ENCODE measurements at places on chromosomes 7 and 10.

- no peak for DNase-seq
These were observed 3.4 kb upstream of the SLC18A2 start for GRCh38 chr10:117237401-117237991.

DNA sequence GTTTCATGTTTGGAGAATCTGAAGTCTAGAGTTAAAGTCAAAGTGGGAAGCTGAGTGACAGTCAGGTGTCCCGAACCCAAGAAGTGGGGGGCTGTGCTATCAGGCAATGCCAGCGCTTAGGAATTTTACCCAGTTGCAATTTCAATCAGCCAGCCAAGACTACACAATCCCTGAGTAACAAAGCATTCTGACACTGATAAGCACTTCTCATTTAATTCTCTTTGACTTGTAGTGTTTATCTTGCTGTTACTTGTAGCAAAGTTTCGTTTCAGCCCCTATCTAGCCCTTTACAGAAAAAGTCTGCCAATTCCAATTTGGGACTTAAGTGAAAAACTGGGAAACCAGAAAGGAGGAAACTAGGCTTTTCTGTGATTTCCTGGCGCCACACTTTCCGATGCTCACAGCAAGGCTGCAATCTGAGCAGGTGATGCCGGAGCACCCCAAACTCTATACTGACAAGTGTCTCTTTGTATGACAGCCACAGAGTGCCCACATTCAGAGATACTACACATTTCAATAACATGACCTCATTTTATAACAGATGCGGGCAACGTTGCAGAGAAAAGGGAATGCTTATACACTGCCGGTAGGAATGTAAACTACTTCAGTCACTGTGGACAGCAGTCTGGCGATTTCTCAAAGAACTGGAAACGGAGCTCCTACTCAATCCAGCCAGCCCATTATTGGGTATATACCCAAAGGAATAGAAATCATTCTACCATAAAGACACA lies 61.0 kb downstream of the ITIH5 start:
- no peak for DNase-seq

DNA sequence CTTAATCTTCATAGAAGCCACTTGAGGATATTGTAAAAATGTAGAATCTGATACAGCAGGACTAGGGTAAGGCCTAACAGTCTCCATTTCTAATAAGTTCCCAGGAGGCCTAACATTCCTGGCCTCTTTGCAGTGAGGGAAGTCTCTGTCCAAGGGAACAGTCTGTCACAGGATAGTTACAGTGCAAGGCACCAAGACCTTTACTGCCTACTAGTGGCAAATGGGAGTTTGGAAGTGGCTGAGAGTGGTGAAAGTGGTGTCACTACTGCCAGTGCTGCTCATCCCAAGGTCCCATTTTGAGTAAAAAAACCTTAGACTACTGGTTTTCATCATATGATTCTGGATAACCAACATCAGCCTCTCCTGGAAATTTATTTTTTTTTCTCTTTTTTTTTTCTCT lies 619.5 kb upstream of the SEMA3D start:
- DNase-seq = no peak

DNA sequence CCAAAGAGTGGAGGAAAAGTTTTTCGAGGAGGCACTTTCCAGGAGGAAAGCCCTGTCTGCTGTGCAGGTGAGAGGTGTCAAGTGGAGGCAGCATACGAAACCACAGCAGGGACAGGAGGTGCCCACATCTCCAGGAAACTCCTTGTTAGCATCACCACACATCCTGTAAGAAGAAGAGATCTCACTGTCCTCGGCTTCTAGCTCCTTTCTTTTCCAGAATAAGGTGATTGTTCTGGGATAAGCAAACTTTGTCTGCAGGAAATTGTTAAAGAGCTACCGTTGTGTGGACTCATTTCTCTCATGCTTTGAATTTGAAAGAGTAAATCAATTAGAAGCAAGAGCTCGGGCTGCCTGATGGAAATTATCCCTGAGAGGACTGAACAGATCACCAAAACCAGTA lies 269.4 kb downstream of the CXCL12 start:
- DNase-seq = no peak

GRCh38 chr10:26706206-26706605 lies 8.7 kb downstream of the PDSS1 start:
- DNase-seq = no peak

GRCh38 chr7:82263920-82264782 lies 179.4 kb downstream of the CACNA2D1 start:
- no peak for DNase-seq

- DNase-seq = no peak
These were observed 98.0 kb upstream of the FAM20C start for GRCh38 chr7:94251-94801.

DNA sequence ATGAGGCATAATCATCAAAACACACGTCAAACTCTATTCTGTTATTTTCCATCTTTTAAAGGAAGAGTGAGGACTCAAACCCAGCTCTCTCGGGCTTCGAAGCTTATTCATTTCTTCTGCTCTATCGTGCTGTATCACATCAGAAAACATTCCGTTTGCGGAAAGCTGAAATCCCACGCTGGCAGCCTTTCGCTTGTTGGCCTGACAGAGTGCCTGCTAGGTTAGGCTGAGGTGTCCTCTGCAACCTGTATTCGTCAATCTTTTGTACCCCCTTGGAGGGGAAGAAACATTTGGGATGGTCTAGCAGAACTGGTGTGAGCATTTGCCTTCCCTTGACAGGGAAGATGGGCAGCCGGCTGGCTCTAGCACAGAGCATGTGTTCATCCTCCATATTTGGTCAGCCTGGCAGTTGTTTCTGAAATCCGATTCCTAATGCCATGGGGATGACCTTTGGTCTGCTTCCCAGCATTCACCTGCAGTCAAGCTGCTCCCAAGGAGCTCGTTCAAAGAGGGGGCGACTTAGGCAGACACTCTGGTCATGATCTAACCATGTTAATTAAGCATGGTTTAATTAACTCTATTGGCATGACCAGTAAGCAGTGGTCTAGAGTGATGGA lies 55.2 kb downstream of the TACC2 start:
- DNase-seq = no peak

DNA sequence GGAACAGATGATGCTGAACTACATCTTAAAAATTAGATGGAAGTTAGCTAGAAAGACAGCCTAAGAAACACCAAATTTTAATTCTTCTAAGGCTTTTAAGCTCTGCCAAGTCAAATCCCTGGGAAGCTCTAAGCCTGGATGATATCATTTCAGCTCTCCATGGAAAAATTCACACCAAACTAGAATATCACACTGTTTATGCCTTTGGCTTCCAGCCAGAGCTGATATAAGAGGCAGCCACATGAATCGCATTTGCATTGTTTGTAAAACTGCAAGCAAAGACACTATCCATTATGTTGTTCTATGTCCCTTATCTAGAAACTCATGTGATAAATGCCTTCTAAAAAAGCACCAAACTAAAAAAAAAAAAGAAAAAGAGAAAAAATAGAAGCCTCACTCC lies 430.4 kb downstream of the GRID1 start:
- DNase-seq = no peak

DNA sequence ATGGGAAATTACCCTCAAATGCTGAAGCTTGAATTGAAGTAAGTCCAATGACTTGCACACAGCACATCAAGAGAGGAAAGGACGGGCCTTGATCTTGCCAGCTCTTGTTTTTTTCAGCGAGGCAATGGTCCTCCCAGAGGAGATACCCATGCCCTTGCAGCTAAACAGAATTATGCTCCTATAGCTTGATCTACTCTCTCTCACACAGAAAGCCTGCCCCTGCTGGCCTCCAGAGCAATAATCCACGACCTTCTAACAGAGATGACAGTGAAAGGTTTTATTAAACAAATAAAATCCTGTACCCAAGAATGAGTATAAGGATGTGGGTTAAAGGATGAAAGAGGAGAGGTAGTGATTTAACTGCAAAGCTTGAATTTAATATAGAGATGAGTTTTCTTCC lies 268.0 kb downstream of the ADRA2A start:
- no peak for DNase-seq

- no peak for DNase-seq
These were observed 130.3 kb upstream of the ASAH2 start for GRCh38 chr10:50381642-50382041.

GRCh38 chr10:94138391-94138790 lies 144.7 kb downstream of the PLCE1 start:
- DNase-seq = no peak

DNA sequence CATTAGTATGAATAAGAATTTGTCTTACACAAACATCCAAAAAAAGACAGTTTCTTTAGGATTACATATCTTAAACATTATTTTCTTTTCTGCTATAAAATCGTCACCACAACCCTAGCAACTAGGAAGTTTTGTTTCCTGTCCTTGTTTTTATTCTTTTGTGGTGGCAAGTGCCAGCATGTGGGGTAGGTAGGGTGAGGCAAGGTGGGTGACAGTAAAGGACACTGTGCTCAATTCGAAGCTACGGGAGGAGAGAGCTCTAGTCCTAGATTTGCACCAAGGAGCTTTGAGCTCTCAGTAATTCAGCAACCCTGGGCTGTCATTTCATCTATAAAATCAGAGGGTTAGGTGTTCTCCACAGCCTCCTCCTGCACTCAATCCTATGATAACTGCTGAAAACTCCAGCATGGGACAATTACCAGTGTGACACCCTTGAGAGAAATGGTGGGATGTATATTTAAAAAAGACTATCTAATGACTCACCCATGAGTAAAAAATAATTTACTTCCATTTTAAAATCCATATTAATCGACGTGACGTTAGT lies 187.1 kb downstream of the FAM107B start:
- DNase-seq = no peak

- DNase-seq = no peak
These were observed 6.2 kb upstream of the PIK3CG start for GRCh38 chr7:106858618-106859532.

- DNase-seq = no peak
These were observed 6.1 kb upstream of the VGF start for GRCh38 chr7:101171442-101171837.

- DNase-seq = no peak
These were observed 157.3 kb downstream of the WDR37 start for GRCh38 chr10:1213252-1214070.

DNA sequence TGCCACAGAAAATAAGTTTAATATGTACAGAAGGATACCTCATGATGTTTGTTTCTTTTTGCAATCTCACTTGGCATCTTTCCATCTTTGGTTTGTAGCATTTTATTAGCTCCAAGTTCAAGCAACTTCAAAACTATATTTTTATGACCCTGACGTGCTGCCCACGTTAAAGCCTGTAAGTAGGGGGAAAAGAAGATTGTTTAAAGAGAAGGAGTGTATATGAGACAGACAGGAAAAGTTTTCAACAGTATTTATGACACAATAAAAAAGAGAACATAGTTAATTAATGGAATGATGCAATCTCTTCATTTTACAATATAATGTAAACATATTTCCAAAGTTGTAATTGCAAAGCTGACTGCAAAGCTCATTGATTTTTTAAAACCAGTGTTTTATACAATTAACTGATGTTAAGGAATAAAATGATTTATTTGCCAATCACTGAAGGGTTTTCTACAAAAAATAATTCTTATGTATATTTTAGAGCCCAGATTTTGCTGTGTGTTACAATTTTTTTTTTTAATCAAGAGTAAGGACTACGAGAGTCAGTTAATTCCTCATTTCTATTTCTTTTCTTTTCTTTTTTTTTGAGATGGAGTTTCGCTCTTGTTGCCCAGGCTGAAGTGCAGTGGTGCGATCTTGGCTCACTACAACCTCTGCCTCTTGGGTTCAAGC lies 42.5 kb downstream of the ASZ1 start:
- DNase-seq = no peak

DNA sequence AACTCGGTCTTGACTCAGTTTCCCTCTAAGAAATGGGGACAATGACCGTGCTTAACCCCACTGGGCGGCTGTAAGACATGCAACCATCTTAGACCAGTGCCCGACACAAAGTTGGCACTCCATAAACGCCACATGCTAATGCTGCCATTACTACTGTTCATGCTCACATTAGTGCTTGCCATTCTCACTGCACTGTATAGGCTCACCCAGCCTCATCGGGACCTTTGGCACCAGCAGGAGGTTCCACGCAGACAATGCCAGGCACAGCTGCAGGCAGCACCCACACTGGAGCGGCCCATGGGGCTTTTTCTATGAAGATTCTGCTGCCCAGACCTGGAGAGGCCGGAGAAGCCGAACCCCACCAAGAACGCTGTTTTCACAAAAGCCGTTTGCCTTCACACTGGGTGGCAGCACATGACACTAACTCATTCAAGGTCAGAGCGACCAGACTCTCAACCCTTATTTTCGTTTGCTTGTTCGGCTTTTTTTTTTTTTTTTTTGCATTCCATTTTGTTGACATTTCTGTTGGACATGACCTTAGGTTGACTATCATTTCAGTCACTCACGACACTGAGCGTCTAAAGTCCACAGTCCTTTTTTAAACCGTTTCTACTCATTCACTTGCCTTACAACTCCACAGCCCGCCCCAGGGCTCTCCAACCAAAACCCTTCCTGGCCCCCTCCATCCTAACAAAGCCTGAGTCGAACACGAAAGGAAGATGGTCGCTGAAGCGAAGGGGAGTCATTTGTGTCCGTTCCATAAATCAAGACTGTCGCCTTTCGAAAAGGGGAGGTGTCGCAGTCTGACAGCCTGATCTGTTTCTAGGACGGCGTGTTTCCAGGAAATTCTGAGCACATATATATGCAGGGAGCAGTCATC lies 124.4 kb upstream of the RNF32 start:
- no peak for DNase-seq

- DNase-seq = no peak
These were observed 199.5 kb upstream of the NFE2L3 start for GRCh38 chr7:25952261-25953057.

All from CD8-positive, alpha-beta T cell (primary cell).